Cortex of kidney (tissue), 1 donor: ENCODE measurements at places on chromosomes 5 and 9.

DNA sequence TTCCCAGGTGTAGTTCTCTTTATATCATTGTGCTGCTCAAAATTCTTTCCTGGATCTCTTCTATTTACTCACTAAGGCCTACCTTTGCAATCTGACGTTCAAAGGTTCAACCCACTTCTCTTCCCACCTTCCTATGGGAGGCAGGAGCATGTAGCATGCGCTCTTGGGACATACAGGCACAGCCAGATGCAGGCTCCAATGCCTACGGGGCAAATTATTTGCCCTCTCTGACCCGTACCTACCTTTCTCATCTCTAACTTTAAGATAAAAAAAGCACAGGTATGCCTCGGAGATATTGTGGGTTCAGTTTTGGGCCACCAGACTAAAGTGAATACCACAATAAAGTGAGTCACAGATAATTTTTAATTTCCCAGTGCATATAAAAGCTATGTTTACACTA lies 460.5 kb downstream of the CCDC171 start:
- DNase-seq = no peak

- no peak for DNase-seq
These were observed 124.0 kb upstream of the LMX1B start for GRCh38 chr9:126489581-126490213.

DNA sequence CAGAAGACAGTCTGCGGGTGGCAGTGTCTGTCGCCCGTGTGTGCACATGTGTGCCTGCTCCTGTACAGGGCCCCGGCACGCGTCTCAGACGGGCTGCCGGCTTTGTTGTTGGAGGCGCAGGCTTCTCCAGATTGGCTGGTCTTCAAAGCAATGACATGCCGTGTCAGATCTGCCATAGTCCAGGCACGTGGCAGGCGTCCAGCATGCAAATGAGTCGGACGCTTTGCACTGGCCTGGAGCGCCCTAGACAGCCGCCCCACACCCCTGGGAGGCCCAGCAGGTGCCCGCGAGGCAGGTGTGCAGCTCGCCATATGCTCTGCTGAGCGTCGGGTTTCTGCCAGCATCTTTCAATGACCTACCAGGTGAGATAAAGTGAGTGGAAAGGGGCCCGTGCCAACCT lies 71.5 kb downstream of the GADD45G start:
- DNase-seq = no peak

- no peak for DNase-seq
These were observed 386.0 kb downstream of the CHSY3 start for GRCh38 chr5:130290219-130290618.

- DNase-seq = no peak
These were observed 122.6 kb downstream of the TRIM32 start for GRCh38 chr9:116809656-116810055.

DNA sequence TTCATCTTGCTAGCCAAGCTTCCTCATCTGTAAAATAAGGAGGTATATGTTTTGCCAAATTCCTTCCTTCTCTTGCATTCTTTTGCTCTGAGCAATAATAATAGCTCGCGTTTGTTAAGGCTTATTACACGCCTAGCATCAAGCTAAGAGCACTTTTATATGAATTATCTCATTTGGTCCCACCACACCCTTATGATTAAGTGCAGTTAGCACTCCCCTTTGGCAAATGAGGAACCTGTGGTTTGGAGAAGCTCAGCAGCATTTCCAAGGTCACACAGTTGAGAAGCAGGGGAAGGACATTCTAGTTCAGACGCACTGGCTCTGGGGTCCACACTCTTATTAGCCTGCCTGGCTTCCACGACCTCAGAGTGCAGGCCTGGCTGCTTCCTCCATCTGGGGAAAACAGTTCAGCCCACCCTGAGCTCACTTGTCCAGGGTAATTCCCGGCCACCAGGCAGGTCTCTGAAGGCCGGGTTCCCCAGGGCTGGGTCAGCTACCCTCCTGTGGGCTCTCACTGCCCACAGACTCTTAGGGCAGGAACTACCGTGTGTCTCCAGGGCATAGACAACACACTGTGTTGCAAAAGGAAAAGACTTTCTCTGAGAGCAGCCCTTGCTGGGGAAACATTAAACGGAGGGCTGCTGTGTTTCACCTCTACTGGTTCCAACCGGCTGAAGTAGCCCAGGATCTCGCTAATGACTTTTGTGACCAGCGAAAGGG lies 9.9 kb upstream of the FBP1 start:
- DNase-seq = no peak

GRCh38 chr9:137383081-137383783 lies 39.7 kb downstream of the EXD3 start:
- no peak for DNase-seq

DNA sequence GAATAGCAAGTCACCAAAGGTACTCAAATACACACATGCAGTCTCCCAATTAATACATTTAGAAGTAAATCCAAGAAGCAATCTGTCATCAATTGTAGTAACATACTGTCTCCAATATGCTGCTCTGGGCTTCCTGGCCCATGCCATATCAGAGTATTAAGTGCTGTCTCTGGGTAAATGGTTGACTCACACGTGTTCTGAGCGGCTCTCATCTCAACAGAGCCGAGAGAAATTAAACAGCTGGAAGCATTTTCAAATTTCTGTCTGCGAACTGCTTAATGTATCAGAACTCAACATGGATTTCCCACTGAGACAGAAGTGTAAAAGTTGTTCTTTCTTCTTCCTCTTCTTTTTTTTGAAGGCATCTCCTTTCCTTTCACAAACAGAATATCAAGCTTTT lies 247.3 kb upstream of the TAS2R1 start:
- DNase-seq = no peak

GRCh38 chr9:101138509-101138908 lies 110.0 kb downstream of the PLPPR1 start:
- DNase-seq = no peak

- no peak for DNase-seq
These were observed 11.6 kb upstream of the TNFAIP8 start for GRCh38 chr5:119344231-119344630.

GRCh38 chr5:42321785-42322184 lies 101.5 kb upstream of the GHR start:
- DNase-seq = no peak

- no peak for DNase-seq
These were observed 45.1 kb downstream of the TTC1 start for GRCh38 chr5:160054047-160054446.

- DNase-seq = no peak
These were observed 101.8 kb upstream of the MAST4 start for GRCh38 chr5:66494437-66494836.

DNA sequence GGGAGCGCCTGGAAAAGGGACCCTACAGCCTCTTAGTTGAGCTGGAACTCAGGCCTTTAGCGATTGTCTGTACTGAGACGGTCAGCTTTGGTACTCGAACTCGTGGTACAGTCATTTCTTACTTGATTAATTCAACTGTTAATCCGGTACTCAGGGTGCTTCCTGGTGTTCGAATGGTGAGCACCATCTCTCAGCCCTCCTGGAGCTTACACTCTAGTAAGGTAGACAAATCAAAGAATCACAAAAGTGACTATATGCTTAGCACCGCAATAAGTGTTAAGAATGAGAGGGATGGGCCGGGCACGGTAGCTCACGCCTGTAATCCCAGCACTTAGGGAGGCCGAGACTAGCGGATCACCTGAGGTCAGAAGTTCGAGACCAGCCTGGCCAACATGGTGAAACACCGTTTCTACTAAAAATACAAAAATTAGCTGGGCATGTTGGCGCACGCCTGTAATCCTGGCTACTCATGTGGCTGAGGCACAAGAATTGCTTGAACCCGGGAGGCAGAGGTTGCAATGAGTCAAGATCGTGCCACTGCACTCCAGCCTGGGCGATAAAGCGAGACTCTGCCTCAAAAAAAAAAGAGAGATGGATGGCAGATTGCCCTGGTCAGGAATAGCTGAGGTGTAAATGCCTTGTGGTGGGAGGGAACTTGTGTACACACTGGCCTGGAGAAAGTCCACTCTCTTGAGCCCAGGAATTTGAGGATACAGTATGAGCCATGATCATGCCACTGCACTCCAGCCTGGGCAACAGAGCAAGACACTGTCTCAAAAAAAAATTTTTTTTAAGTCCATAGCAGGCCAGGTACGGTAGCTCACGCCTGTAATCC lies 981 bp downstream of the TCOF1 start:
- no peak for DNase-seq

- DNase-seq = no peak
These were observed 209.7 kb downstream of the GADD45G start for GRCh38 chr9:89814340-89815040.

GRCh38 chr5:67181648-67182221 lies 14.9 kb downstream of the CD180 start:
- DNase-seq = no peak

GRCh38 chr5:175859422-175859821 lies 12.0 kb upstream of the CPLX2 start:
- no peak for DNase-seq

DNA sequence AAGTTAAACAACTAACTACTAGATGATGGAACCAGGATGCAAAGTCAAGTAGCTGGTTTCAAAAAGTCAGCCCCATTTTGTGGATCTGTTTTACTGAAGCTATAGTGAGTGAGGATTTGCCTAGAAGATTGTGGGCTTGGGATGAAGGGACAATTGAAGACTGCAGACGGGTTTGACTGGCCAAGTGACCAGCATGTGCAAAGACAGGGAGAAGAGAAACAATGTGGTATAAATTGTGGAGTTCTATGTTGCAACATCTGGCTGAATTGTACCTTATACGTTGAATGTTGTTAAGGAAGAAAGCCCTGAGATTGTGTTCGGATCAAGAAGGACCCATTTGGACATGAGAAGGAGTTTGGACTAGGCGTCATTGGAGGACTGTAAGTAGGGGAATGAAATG lies 101.8 kb downstream of the MAT2B start:
- no peak for DNase-seq

- no peak for DNase-seq
These were observed 15.1 kb upstream of the IPPK start for GRCh38 chr9:92685022-92685421.

DNA sequence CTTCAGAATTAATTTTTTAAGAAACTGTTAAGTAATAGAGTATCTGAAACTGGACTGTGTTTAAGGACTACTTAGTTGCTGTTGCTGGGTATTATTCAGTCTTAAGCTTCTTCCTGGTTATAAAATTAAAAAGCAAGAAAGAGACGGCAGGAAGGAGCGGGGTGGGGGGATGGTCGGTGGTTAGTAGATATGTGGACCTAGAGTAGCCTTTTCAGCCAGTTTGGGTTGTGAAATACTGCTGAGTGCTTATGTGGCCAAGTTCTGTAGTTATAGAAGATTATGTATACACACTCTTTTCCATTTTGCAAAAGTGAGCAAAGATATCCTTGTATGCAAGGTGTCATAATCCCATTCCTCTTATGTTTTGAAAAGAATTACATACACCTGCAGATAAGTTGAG lies 28.5 kb downstream of the TRIO start:
- DNase-seq = no peak

- DNase-seq = no peak
These were observed 77.0 kb downstream of the ZCCHC7 start for GRCh38 chr9:37197158-37198038.

GRCh38 chr5:42490831-42491230 lies 67.6 kb downstream of the GHR start:
- DNase-seq = no peak

- DNase-seq = no peak
These were observed 423.0 kb downstream of the DIRAS2 start for GRCh38 chr9:90219548-90220118.

DNA sequence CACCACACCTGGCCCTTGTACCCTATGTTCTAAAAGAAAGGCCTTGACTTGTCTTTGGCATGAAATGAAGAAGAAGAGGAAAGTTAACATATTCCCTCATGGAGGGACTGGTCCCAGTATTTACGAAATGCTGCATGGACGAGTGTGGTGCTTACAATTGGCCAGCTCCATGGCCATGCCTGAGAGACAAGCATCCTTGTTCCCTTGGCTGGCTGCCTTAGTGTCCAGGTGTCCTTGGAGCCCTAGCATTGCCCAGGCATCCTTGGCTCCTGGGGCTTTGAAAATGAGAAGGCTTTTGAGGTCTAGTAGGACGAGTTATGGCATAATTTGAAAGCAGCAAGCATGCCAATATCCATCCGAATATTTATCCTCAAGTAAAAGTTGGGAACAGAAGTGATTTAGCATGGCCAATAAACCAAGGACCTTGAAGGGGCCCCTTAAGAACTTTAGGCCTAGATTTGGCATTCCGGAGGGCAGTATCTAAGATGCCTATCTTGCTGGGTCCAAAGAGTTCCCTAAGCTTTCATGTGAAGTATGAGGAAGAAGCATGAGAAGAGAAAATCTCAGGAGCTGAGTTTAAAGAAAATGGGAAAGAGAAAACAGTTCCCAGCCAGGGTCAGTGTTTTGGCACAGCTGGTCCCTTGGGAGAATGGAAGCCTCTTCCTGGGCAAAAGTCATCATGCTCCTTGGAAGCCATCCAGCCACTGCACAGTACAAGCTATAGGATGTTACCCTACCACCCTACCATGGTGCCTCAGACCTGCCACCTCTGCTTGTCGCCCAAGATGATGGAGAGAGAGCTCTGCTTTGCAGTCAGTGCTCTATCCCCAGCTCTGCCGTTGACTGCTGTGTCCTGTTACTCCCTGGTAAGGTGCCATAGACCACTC lies 91.0 kb downstream of the AOPEP start:
- DNase-seq = no peak

- no peak for DNase-seq
These were observed 7.4 kb downstream of the SEMA5A start for GRCh38 chr5:9538504-9538903.
